CD8-positive, alpha-beta memory T cell (primary cell): ENCODE measurements at places on chromosomes 7 and 10.

DNA sequence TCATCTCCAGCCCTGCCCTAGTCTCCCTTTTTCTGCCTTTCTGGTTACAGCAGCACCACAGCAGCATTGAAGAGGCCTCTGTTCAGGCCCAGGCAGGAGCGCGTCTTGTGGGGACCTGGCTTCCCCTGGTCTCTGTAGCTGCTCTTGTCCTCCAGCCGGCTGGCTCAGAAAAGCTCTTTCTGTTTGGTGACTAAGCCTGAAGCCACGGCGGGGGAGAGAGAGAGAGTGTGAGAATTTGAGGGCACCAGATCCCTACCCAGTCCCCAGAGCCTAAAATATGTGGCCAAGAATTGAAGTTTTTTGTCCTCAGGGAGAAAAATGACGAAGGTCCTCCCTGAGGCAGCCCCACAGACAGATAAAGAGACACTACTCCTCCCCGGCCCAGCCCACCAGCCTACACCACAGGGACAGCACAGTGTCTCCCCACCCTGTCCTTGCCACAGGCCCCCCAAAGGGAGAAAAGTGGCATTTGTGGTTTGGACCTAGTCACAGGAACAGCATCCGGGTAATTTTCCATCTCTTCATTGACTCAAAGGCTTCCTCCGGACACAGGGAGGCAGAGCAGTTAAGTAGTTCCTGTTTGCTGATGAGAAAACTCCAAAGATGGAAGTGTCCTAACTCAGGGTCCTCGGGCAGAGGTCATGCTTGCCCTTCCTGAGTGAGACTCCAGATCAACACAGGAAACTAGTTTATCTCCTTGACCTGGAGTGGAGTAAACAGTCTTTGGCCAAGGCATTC lies 13.3 kb upstream of the FAM180A start:
- no peak for DNase-seq

DNA sequence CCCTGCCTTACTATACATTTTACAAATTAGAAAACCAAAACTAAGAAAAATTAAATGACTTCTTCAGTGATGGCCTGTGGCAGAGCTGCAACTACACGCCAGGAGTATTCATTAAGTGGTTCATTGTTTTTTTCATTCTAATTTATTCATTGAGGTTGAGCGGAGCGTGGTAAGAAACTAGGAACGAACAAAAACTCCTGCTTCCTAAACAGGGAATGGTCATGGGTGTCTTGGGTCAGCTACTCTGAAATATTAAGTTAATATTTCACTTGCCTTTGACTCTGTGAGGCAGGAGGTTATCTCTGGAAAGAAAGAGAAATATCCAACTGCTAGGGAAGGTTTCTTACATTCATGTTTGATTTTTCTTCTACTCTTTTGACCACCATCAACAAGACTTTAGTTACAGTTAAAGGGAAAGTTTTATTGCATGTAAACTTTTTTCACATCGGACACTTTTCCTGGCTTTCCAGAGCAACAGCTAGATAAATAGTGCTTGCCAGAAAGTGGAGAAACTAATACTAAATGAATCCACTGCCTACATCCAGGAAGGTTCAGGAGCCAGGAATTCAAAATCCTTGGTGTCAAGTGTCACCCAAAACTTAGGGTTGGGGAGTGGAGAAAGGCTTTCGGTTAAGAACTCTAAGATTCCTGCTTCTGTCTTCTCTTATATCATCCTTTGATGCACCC lies 896 bp upstream of the GNG11 start:
- DNase-seq: no peak

DNA sequence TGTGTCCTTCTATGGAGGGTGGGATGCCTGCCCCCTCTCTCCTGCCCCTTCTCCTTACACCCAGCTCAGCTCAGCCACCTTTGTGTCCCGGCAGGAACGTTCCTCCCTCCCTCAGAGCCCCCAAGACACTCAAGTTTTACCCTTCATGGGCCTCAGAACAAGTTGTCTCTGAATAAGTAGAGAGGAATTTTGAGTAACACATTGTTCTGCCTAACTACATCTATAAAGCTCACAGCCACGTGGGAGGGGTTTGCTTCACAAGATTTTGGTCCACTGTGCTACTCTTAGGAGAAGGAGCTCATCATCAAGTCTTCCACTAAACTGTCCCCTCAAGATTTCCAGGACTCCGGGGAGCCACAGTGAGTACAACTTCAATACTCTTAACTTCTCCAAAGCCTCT lies 51.6 kb upstream of the ZNF32 start:
- no peak for DNase-seq

- DNase-seq: no peak
Observed at GRCh38 chr7:132321387-132321786, 254.9 kb downstream of the PLXNA4 start.

- DNase-seq: no peak
Observed at GRCh38 chr7:3683546-3684539, 382.8 kb downstream of the SDK1 start.

GRCh38 chr10:94344522-94345122 lies 18.1 kb downstream of the NOC3L start:
- no peak for DNase-seq

DNA sequence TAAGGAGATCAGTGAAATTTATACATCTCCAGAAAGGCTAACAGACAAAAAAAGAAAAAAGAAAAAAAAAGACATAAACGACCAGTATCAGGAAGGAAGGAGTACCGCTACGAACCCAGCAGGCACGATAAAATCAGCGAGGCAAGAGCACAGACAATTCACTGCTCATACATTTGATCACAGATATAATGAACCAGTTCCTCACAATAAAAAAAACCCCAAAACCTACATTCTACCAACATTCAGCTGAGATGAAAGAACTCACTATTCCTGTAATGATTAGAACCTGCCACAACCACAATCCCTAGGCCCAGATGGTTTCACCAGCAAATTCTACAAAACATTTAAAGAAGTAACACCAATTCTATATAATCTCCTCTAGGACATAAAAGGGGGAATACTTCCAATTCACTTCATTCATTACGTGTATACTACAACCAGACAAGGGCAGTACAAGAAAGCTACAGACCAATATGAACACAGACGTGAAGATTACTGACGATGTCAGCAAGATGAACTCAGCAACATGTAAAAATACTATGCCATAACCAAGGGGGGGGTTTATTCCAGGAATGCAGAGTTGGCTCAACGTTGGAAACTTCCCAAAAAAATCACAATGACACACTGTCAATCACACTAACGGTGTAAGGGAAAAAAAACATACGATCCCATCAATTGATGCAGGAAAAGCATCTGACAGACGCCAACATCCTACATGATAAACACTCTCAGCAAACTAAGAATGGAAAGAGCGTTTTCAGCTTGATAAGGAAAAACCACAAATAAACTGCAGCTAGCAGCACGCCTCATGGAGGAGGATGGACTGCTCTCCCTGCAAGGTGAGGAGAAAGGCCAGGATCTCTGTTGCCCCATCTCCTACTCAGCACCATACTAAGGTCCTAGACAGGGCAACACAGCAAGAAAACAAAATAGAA lies 256.2 kb downstream of the ELFN1 start:
- DNase-seq: peak; percentile 70

- no peak for DNase-seq
Observed at GRCh38 chr7:37531225-37531624, 82.6 kb upstream of the ELMO1 start.

DNA sequence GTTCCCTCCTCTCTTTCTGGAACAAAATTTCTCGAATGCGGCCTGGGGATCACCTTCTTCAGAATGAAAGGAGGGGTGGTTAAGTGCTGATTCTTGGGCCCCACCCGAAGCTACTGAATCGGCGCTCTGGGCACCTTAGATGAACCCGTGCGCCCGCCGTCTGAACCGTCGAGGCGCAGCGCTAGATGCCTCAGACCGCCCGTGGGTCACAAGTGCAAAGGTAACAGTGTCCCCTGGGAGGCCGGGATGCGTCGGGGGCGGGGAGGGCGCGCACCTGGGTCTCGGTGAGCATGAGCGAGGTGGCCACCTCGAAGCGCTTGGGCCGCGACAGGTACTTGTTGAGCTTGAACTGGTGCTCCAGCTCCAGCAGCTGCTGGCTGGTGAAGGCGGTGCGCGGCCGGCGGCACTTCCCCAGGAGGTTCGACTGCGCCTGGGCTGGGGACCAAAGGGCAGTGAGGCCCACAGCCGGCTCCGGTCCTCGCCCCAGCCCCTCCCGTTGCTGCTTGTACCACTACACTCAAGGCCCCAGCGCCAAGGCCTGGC lies 4.2 kb downstream of the MNX1 start:
- DNase-seq: no peak

- DNase-seq: no peak
Observed at GRCh38 chr10:109668154-109668665, 255.1 kb downstream of the XPNPEP1 start.

- no peak for DNase-seq
Observed at GRCh38 chr7:130893441-130893894, 159.5 kb upstream of the KLF14 start.
